GM06990 (cell line): ENCODE measurements at places on chromosomes 16 and 17.

- no peak for DNase-seq
Measured at GRCh38 chr17:62876673-62877405, 68.7 kb upstream of the MARCHF10 start.

- no peak for DNase-seq
Measured at GRCh38 chr17:81870981-81871386, at the start of gene ARHGDIA. ARHGDIA (minus strand) TSS chr17:81871337; CDS start chr17:81869930, 1,407 bp downstream.

GRCh38 chr17:29615492-29616299 is 7.0 kb downstream of the CORO6 start:
- peak; percentile 89 for DNase-seq

DNA sequence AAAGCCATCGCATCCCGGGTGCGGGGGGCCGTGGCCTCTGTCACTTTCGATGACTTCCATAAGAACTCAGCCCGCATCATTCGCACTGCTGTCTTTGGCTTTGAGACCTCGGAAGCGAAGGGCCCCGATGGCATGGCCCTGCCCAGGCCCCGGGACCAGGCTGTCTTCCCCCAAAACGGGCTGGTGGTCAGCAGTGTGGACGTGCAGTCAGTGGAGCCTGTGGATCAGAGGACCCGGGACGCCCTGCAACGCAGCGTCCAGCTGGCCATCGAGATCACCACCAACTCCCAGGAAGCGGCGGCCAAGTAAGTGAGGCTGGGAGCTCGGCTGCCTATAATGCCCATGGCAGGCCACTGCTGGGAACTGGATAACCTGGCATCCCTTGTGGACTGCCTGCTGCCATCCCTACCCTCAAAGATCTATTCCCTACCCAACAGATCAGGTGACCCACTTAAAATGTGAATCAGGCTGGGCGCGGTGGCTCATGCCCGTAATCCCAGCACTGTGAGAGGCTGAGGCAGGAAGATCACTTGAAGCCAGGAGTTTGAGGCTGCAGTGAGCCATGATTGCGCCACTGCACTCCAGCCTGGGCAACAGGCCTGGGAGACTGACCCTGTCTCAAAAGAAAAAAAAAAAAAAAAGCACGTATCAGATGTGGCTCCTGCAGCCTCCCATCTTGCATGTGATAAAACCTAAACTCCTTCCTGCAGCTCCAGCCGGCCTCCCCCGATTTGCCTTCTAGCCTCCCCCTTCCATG is 18.3 kb downstream of the CDIPT start:
- no peak for DNase-seq

DNA sequence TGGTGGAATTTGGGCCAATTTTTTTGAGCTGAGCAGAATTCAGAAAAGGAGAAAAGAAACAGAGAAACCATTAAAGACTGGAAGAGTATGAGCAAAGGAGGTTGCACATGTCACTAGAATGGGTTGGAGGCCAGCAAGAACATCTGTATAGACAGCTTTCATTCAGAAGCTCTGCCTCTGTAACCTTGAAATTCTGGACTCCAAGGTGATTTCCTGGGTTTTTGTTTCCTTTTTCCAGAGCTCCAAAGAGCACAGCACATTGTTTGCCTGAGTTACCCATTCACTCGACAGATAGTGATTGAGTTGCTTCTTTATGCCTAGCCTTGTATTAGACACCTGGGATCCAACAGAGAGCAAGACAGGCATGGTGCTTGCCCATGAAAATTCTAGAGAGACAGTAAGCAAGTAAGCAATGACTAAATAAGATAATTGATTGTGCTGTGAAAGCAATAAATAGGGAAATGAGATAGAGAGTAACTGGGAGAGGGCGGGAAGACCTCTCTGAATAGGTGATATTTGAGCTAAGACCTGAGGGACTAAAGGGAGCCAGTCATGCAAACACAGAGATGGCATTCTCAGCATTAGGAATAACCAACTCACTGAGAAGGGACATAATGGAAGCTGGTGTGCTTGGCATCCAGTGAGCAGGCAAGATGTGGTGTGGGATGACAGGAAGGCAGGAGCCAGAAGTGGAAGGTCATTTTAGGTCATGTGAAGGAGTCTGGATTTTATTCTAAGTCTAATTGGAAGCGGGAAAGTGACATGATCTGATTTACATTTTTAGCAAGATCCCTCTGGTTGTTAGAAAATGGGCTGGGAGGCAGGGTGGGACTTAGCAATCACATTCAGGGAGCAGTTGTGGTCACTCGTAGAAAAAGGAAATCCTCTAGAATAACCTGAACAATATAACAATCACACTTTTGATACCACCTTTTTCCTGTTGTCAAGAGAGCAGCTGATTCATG is 197.5 kb downstream of the HS3ST3A1 start:
- no peak for DNase-seq

- no peak for DNase-seq
Measured at GRCh38 chr16:67490335-67491096, 7.2 kb upstream of the AGRP start.

DNA sequence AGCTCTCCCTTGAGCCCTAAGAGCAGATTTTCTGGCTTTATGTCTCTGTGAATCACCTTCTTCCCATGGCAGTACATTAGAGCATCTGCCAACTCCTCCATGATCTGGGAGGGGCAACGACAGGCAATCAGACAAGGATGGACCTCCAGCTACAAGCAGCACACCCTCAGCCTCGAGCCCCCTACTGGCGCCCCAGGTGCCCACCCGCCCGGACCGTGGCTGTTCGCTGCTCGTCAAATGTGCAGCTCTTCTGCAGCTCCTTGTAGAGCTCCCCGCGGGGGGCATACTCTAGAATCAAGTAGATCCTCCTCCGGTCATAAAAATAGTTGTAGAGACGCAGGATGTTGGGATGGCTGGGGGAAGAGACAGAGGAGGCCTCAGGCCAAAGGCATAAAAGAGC is 3.8 kb downstream of the AURKB start:
- DNase-seq: no peak

DNA sequence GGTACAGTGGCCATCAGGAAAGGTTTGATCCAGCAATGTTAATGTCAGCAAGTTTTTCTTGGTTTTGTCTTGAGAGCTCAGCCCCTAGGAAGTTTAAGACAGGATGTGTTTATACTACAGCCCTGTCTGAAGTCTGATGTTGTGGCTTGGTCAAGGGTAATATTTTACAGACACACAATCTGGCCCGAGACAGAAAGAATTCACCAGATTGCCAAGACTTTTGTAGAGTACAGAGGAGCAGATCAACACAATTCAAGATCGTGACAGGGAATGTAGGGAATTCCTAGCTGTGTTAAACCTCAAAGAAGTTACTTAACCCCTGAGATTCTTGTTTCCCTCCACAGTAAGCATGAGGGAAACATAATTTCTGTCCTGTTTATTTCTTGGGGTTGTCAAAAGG is 63.1 kb downstream of the SHISA9 start:
- DNase-seq: no peak

GRCh38 chr16:51163894-51164566 is 13.0 kb upstream of the SALL1 start:
- DNase-seq: no peak

DNA sequence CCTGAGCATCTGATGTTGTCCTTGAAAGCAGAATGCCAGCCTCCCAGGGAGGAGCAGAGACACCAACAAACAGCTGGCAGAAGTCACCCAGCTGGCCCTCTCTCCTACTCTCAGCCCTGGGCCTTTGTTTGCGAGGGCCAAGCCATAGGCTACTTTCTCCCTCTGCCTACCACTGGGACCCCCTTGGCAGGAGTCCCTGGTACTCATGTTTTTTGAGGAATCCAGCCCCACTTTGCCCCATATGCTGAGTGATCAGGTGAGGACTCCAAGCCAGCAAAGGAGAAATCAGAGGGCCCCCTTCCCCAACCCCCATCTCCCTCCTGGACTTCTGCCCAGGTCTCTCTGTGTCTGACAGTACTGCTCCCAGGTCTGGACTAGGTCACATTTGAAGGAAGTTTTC is 121.9 kb downstream of the USP31 start:
- DNase-seq: no peak

- DNase-seq: no peak
Measured at GRCh38 chr17:60249290-60249826, 99.6 kb downstream of the CA4 start.

DNA sequence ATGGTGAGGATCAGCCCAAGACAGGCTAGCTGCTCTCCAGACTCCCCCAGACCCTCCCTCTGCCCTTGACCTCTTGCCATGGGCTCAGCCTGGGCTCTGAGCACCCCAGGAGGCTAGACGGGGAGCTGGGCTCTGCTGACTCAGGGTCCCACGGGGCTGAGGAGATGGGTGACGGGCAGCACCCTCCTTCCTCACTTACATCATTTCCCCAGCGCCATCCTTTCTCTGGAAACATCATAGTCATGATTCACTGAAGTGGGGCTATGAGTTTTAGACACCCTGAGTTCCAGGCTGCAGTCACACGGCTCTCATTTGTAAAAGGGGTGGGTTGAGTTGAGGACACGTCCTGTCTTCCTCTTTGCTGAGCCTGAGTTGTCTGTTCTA is 3.0 kb upstream of the ITGAX start:
- no peak for DNase-seq

DNA sequence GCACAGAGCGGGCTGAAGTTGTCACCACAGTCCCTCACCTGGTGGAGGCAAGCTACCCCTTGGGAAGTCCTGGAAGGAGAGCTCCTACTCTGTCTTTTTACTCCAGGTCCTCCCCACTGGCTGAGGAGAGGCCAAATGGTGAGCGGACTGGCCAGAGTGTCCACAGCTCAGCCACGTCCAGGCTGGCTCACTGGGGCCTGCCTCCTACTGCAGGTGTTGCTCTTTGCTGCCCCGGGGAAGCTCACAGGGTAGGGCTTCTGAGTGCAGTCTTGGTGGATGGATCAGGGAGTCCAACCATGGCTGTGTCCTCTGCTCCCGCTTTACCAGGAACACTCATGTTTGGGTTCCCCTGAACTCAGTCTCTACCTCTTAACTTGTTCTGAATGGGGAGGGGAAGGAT is 2.7 kb downstream of the B9D1 start:
- DNase-seq: no peak

GRCh38 chr16:59655031-59655430 is 920.9 kb upstream of the GOT2 start:
- DNase-seq: no peak

DNA sequence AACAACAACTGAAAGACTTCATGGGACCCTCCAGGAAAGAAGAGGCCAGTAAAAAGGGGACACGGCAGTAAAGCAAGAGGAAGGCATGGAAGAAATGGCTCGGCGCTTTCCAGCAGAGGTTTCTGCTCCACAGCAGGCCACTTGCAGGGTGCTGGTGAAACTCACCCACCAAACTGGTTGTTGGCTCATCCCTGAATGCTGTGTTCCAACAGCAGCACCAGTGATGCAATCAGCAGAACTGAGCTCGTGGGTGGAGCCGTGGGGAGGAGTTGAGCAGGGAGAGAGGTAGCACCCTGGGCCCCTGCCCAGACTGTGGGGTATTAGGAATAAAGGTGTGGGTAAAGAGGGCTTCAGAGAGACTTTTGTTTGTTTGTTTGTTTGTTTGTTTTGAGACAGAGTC is 62.8 kb upstream of the ADCY9 start:
- DNase-seq: no peak

DNA sequence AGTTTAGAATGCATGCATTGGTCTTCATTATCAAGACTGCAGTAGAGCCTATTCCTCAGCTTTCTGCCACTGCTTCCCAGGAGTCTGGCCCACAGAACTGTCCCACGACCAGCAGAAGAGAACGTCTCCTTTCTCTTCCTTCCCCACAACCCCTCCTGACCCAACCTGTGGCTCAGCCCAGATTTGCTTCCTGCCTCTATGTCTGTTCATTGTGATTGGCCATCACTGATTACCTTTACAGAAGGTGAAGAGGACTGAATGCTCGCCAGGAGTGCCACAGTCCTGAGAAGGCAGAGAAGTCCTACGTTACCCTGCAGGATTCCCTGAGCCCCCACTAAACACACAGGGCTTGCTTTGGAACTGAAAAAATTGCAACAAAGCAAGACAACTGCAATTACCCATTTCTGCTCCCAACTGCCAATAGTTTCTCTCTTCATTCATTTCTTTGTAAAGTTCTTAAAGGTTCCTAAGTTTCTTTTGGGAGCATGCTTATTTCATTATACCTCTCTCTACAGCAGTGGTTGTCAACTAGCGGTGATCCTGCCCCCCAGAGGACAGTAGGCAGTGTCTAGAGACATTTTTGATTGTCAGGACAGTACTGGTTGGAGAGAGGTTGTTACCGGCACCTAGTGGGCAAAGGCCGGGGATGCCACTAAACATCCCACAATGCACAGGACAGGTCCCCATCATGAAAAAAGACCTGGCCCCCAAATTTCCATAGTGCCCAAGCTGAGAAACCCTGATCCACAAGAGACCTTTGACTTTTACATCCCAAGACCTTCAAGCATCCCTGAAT is 4.5 kb upstream of the NAT9 start:
- no peak for DNase-seq

GRCh38 chr16:58495521-58496331 is 4.2 kb upstream of the NDRG4 start:
- DNase-seq: no peak

- no peak for DNase-seq
Measured at GRCh38 chr17:65987988-65988387, 203.9 kb downstream of the CEP112 start.

DNA sequence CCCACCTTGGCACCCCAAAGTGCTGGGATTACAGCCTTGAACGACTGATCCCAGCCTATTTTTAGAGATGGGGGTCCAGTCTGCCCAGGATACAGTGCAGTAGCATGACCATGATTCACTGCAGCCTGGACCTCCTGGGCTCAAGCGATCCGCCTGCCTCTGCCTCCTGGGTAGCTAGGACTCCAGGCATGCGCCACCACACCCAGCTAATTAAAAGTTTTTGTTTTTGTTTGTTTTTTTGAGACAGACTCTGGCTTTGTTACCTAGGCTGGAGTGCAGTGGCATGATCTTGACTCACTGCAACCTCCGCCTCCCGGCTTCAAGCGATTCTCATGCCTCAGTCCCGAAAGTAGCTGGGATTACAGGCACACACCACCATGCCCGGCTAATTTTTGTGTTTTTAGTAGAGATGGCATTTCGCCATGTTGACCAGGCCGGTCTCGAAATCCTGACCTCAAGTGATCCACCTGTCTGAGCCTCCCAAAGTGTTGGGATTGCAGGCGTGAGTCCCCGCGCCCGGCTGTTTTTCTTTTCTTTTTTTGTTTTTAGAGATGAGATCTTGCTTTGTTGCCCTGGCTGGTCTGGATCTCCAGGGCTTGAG is 2.3 kb upstream of the PAFAH1B1 start:
- DNase-seq: no peak

GRCh38 chr16:54369861-54370260 is 83.3 kb upstream of the IRX3 start:
- no peak for DNase-seq

DNA sequence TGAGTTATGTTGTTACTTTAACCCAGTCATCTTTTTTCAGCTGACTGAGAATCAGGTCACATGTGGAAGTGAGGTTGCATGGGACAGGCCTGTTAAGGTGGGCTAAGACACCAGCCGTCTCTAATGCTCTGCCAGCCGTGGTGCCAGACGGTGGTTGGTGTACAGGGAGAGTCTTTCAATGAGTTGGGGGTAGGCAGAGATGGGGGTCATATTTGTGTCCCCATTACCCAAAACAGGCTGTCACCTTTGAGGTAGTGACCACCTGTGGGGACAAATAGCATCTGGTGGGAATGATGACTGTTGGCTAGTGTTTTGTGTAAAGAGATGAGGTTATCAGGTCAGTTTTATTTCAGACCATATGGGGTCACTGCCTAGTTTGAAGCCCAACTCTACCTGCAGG is 1.8 kb downstream of the RPL38 start:
- no peak for DNase-seq
